ENCODE measurements at places on chromosomes 7 and 10.

DNA sequence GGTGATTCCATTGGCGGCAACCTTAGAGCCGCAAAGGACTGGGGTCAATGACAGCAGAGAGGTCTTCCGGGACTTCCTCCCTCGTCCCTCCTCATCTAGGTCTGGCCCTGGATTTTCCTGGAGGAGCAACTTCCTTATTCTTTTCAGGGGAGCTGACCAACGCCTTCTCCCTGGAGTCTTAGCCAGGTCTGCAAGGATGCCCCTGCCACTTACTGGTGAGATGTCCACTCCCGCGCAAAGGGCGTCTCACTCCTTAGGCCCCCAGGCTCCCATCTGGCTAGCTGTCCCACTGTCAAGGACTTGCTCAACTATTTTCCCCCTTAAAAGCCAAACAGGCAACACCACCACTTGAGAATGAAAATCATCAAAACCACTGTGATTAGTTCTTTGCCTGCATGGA lies 42.0 kb upstream of the NMT2 start:
- DNase-seq, result no peak

- DNase-seq, result no peak
Observed at GRCh38 chr10:12556039-12556438, 206.7 kb downstream of the CAMK1D start.

DNA sequence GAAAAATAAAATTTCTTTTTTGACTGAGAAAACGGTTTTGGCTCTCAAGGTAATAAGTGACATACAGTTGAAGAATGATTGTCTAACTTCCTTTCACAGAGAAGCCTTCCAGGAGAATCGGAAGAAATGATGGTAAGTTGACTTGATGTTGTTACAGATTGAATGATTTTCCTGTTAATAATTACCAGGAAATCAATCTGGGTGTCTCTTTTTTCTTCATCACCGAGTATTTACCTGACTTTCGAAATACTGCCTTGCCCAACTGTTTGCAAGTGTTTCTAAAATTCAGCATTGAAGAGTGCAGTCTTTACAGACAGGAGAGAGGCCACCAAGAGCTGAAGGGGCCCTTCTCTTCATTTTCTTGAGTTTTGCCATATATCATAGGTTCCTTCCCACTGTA lies 4.0 kb downstream of the ITIH2 start:
- DNase-seq, result no peak

- DNase-seq, result no peak
Observed at GRCh38 chr7:90668992-90669391, 72.9 kb downstream of the CDK14 start.

DNA sequence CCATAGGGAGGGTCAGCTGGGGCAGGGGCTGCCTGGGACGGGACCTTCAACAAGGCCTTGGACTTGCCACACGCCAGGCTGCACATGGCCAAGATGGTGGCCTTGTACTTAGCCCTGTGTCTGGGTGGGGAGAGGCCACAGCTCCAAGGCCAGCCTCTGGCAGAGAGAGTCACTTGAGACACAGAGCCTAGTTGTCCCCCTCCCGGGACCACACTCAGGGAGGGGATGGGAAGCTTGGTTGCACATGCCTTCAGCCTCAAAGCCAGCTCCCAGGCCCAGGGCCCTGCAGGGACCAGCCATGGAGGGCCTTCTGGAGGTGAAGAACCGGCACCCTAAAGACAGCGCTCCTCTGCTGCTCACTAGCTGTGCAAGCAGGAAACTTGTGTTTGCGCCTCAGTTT lies 16.7 kb downstream of the MMRN2 start:
- peak; percentile 54 for DNase-seq

GRCh38 chr10:108180878-108181277 lies 1016.4 kb upstream of the SORCS1 start:
- no peak for DNase-seq

- DNase-seq, result no peak
Observed at GRCh38 chr10:49005270-49005669, 65.6 kb upstream of the LRRC18 start.

DNA sequence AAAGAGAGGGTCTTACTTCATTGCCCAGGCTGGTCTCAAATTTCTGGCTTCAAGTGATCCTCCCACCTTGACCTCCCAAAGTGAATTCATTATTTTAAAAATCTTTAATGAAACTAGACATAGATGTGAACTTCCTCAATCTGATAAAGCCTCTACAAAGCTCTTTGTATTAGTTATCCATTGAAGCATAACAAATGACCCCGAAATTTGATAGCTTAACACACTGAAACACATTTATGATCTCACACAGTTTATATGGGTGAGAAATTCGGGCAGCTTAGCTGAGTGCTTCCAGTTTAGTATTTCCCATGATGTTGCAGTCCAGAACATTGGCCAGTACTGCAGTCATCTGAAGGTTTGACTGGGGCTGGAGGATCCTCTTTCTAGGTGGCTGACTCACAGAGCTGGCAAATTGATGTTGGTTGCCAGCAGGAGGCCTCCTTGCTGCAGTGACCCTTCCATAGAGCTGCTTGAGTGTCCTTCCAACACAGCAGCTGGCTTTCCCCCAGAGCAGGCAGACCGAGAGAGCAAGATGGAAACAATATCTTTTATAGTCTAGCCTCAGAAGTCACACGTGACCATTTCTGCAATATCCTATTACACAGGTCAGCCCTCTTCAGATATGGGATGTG lies 16.6 kb upstream of the WNT8B start:
- no peak for DNase-seq

- DNase-seq, result no peak
Observed at GRCh38 chr7:8251195-8251594, 10.8 kb downstream of the ICA1 start.

DNA sequence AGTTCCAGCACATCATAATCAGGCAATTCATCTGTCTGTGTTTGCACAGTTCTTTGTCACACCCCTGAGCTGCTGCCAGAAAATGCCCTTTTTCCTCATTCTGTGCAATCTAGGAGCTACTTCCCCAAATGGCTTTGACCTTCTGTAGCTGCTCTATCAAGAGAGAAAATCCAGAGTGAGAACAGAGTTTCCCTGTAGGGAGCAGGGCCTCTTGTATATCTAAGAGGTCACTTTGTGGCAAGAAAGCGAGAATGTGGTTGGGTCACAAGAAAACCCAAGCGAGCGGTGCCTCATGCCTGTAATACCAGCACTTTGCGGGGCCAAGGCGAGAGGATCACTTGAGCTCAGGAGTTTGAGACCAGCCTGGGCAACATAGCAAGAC lies 24.3 kb downstream of the SLC29A3 start:
- no peak for DNase-seq

DNA sequence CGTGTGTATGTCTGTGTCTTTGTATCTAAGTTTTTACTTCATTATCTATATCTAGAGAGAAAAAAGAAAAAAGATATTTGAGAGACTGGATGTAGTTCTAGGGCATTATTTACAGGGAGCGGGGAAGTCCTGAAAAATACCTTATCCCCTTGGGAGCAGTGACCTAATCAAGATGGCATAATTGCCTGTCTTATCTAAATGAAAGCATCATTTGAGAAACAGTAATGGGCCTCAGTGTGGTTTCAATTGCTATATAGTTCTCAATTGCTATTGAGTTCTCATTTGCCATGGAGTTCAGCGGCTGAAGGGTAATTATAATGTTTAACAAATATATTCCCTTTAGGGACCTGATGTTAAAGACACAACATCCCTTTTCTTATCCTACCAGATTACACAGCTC lies 216.5 kb downstream of the PLXNA4 start:
- DNase-seq, result no peak

- no peak for DNase-seq
Observed at GRCh38 chr10:119829429-119829828, 43.2 kb downstream of the MCMBP start.

- peak; percentile 75 for DNase-seq
Observed at GRCh38 chr7:55593515-55594318, 21.4 kb upstream of the VOPP1 start.

GRCh38 chr7:102296179-102296438 lies 9.4 kb downstream of the SH2B2 start:
- no peak for DNase-seq
